Osteoblast (primary cell): ENCODE measurements at places on chromosomes 4 and X. TPM values are rescaled to one million over a fixed set of nuclear protein-coding genes. Genes with fewer than 3 reads are reported as not detected.

DNA sequence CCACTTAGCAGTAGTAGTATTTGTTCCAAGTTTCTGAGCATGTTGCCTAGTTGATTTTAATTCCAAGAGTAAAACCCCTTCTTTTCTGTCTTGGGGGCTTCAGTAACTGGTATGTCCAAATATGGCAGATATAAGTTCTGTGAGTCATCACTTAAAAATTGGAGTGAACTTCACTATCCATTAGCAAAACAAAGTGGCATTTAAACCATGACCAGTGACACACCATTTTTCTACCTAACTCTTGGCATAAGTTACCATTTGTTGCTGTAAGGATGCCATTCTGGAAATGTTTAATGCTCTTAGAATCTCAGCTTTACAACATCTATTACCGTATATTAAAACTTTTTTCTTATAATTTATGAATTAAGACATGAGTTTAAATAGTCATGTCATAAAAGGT is 102.0 kb downstream of the CBR4 start:
- DNase-seq = peak; percentile 52

DNA sequence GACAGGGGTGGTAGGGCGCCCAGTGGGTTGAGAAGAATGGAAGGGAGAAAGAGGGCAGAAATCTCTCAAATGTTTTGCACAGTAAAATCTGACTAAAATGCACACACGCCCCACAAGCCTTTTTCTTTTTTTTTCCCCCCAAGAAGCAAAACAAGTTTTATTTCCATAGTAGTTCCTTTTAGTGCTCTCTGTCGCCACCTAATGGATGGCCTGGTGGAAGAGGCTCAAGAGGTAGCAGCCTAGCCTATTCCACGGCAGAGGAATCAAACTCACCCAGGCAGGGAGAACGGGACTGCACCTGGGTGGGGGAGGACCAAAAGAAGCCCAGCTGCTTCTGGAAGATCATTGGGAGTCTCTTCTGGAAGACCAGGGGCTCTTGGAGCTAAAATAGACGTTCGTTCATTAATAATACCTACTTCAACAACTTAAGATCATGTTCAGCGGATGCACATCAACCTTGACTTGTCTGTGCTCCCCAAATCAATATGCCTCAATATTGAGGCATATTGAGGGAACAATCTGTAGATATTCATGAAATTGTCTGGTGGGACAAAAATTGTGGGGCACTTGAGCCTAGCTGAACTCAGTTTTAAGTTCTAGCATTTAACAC is 31.6 kb upstream of the IRAK1 start:
- DNase-seq = no peak

GRCh38 chr4:169485791-169486742 is 126.3 kb downstream of the NEK1 start:
- no peak for DNase-seq

GRCh38 chrX:20479896-20480295 is 213.2 kb upstream of the RPS6KA3 start:
- DNase-seq = no peak

DNA sequence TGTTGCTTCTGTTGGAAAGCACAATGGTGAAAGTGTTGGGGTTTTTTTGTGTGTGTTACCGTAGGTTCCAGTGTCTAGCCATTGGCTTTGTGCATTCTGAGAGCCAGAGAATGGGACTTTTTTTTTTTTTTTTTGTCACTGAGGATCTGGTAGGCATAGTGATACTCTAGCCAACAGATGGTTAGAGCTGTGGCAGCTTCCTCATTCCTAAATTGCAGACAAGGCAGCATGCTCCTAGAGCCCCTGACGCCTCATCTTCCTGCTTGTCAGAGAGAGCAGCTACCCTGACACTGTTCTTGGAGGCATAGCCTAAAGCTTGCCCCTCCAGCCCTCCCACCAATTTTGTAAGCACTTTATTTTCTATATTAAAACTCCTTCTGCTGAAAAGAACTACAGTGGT is 27.0 kb downstream of the ARHGEF9 start:
- no peak for DNase-seq

GRCh38 chr4:105651884-105652283 is 56.6 kb downstream of the INTS12 start:
- no peak for DNase-seq

GRCh38 chr4:141730805-141731204 is 94.4 kb downstream of the IL15 start:
- no peak for DNase-seq

DNA sequence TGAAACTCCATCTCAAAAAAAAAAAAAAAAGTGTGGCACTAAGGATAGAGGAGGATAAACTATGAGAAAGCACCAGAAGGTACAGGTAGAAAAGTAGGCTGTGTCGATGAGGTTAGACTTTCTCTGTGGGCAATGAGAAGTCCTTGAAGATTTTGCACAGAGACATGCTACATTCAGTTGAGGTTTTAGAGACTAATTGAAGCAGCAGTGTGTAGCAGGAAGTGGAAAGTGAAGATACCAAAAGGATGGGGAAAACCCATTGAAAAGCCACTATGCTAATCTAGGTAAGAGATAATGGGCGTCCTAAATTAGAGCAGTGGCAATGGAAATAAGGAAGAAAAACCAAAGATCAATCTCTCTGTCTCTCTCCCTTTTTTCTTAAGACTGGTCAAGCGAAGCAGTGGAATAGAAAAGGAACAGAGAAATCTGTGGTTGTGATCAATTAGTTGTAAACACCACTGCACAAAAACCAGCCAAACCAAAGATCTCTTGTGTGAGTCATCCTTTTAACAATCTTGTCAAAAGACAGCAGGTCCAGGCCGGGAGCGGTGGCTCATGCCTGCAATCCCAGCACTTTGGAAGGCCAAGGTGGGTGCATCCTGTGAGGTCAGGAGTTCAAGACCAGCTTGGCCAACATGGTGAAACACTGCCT is 3.5 kb downstream of the SPINK2 start:
- peak; percentile 48 for DNase-seq

- DNase-seq = no peak
Measured at GRCh38 chr4:172709376-172709775, 459.2 kb upstream of the GALNT7 start.

DNA sequence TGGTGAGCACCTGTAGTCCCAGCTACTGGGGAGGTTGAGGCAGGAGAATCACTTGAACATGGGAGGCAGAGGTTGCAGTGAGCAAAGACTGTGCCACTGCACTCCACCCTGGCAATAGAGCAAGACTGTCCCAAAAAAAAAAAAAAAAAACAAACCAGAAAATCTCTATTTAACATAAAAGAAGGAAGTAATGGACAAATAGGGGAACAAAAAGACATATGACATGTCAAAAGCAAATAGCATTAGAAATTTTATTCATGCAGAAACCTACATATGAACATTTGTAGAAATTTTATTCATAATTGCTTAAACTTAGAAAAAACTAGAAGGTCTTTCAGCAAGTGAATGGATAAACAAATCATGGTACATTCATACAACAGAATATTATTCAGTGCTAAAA is 97.1 kb upstream of the SH3RF1 start:
- DNase-seq = no peak

GRCh38 chr4:99102634-99103033 is 14.0 kb upstream of the ADH5 start:
- no peak for DNase-seq

- DNase-seq = no peak
Measured at GRCh38 chrX:141811438-141811837, 26.7 kb upstream of the MAGEC3 start.

- no peak for DNase-seq
Measured at GRCh38 chr4:25022766-25023165, 8.0 kb downstream of the LGI2 start.

Gene POU3F4
- not detected in 2 replicates for total RNA-seq
